ENCODE measurements at places on chromosomes 4 and X.

DNA sequence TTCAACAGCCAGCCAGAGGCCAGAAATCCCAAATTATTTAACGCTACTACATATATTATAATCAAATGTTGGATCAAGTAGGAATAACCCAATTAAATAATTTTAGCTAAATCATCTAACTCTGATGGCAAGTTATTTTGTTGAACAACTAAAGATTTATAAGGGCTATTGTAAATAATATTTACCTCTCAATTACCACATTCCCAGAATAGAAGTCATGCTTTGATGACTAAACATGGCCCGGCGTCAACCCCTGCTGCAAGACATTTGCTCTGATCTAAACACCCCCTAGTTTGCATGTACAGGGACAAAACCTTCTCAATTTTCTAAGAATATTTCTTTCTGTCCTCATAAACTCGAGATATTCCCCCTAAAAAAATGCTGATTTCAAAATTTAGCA is 14.2 kb downstream of the VEGFC start:
- no peak for DNase-seq

- DNase-seq, result no peak
Observed at GRCh38 chrX:25300994-25301393, 285.2 kb upstream of the ARX start.

- DNase-seq, result no peak
Observed at GRCh38 chr4:58957711-58958110, 1847.5 kb upstream of the IGFBP7 start.

GRCh38 chr4:57866468-57867171 is 756.4 kb upstream of the IGFBP7 start:
- no peak for DNase-seq

DNA sequence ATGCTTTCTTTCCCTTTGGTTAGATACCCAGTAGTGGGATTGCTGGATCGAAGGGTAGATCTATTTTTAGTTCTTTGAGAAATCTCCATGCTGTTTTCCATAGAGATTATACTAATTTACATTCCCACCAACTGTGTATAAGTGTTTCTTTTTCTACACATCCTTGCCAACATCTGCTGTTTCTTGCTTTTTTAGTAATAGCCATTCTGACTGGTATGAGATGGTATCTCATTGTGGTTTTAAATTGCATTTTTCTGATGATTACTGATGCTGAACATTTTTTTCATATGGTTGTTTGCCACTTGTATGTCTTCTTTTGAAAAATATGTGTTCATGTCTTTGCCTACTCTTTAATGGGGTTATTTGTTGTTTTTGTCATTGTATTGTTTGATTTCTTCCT is 6.6 kb upstream of the AGA start:
- DNase-seq, result no peak

Data from activated CD4-positive, alpha-beta T cell treated with anti-CD3 and anti-CD28 coated beads, Interleukin-2, Interleukin-6, amounts not matched to agents 100 ng/mL and 50 ng/mL, durations not matched to agents 16 hours and 8 hours (primary cell).